Suprapubic skin (tissue), 4 donors: ENCODE measurements at places on chromosomes 4 and X. TPM values are rescaled to one million over a fixed set of nuclear protein-coding genes. Genes with fewer than 3 reads are reported as not detected.

GRCh38 chrX:80354966-80355465, 65.2 kb upstream of the TENT5D start:
- no peak for DNase-seq

GRCh38 chr4:142452161-142452855, 393.8 kb downstream of the INPP4B start:
- no peak for DNase-seq

DNA sequence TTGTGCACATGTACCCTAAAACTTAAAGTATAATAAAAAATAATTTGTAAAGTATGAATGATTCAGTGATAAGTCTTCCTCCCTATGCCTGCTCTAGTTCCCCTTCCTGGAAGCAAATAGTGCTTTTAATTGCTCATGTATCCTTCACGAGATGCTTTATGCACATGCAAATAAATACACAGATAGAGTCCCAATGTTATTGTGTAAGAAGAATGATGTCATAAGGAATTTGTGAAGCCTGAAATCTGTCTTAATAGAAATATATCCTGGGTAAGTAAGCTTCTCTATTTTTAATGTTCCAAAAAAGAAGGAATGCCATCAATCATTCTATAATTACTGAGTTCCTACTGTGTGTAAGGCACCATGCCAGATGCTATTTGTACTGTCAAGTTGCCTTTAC, 157.5 kb upstream of the SLC4A4 start:
- DNase-seq, result no peak

DNA sequence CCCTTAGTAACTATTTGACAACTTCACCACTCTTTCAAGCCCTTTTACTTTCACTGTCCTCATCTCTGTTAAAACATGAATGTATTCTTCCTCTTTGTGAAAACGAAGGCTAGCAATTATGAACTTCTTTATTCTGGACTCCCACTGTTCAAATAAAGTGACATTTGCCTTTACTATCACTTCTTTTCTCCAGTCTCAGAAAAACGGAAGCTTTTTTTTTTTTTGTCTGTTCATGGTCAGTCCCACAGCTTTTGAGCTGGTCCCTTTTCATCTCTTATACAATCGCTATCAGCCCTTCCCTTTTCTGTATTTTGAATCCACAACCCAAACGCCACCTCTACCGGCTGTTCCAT, 327.7 kb downstream of the DKK2 start:
- DNase-seq, result no peak

- no peak for DNase-seq
These were observed 674.8 kb downstream of the IQCM start for GRCh38 chr4:149140841-149141240.

GRCh38 chr4:89562746-89563145, 255.1 kb upstream of the GPRIN3 start:
- DNase-seq, result no peak

DNA sequence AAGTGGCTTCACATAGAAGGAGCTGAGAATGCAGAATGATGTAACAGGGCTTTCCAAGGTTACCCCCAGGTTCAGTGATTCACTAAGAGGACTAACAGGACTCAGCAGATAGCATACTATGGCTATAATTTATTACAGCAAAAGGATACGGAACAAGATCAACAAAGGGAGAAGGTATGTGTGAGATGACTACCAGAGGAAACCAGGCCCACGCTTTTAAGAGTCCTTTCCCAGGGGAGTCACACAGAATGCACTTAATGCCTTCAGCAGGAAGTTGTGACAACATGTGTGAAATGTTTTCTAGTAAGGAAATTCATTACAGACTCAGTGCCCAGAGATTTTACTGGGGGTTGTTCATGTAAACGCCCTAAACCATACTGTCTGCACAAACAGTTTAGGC, 373.6 kb upstream of the MAGEB2 start:
- DNase-seq, result no peak

DNA sequence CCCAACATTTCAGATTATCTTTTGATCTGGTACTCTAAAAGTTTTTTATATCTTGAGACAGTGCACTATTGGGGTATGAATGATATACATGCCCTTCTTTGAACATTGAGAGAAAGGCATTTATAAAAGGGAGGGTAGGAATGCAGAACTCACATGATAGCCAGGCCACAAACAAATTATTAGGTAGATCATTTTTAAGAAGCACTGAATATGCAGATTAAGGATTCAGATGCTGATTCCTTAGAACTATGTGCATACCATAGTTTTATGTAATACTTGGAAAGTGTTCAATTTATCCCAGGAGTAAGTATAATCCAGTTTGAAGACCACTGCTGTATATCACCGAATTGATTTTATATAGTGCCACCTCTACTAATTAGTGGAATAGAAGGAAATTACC, 18.6 kb downstream of the CEP135 start:
- no peak for DNase-seq

DNA sequence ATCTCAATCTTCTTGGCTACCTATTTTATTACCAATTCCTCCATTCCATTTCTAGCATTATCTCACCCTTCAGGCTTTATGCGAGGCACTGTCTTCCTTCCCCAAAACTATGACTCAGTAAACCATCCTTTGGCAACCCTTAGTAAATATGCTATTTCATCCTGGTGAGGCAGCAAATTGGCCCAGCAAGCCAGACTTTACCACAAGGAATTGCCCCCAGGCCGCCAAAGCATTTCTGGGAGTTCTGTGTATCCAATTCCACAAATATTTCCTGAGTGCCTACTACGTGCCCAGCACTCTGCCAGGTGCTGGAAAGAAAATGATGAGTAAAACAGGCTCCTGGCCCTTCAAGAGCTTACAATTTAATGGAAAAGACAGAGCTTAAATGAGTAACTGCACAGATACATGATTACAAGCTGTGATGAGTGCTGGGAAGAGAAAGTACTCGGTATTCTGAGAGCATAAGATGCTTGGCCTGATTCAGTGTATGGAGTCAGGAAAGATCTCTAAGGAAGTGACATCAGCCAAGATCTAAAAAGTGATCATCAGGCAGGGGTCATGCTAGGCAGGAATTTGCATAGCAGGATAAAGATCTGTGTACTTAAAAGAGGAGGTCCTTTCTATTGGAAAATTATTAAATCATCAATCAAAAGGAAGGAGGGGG, 193.8 kb downstream of the ADAMTS3 start:
- no peak for DNase-seq

DNA sequence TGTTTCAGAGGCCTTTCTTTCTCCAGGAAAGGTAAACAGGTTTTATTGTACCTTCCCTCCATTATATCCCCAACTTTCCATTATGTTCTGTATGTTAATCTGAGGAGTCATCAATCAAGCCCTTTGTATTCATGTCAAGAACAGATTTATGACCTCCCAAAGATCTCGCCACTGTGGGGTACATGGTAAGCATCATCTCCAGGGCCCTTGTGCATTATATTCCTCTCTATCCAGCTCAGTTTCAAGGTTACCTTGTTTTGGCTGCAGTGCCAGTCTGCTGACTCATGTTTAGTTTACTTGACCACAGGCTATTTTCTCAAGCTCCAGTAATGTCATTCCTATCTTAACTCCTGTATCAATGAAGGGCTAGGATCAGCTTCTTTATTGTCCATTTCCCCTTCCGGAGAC, 125.1 kb upstream of the FRMPD4 start:
- no peak for DNase-seq

- no peak for DNase-seq
These were observed 354.2 kb upstream of the FAT1 start for GRCh38 chr4:187077744-187078401.

DNA sequence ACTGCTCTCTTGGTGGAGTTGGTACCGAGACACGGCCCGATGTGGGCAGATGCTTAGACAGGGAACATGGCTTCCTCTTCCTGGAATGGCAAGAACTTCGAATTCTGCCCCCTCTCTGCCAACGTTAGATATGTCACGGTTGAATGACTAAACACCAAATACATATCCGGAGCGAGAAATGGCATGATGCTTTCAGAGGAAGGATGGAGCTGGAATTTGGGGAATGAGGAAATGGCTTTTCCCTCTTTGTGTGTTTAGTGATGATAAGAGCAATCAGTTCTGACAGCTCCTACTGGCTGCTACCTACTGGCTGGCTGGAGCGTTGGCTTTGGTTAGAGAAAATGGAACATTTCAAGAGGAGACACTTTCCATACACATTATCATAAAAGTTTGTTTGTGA, 140.0 kb downstream of the DHRSX start:
- DNase-seq, result no peak

DNA sequence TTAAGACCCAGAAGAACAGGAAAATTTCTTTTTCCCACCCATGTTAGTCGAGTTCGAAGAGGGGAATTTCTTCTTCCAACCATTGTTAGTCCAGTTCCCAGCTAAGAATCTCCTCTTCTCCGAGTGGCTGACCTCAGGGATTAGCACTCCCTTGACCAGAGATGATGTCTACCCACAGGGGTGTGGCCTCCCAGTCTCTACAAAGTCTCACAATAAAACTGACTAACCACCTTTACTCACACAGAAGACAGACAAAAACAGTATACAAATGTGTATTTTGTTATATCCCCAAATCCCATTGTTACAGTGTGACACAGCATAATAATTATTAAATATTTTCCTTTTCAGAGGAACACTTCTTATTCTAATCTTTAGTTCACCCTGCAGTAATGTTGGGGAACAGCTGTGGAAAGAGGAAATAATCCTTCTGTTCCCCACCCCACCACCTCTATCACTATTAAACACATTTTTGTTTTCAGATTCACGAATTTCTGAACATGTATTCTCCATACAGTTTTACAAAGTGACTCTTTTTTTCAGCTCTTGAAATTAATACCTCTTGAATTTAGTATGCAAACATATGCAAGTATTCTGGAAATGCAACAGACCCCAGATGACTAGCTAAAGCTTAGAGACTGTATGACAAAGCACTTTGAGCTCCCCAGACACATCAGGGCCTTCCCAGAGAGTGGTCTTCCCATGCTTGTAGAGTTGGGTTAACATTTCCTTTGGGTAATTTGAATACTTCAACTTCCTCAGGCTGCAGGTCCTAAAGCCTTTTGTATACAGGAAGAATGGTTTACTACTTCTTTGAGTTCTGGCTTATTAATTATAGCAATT, 62.5 kb upstream of the NFKB1 start:
- no peak for DNase-seq

DNA sequence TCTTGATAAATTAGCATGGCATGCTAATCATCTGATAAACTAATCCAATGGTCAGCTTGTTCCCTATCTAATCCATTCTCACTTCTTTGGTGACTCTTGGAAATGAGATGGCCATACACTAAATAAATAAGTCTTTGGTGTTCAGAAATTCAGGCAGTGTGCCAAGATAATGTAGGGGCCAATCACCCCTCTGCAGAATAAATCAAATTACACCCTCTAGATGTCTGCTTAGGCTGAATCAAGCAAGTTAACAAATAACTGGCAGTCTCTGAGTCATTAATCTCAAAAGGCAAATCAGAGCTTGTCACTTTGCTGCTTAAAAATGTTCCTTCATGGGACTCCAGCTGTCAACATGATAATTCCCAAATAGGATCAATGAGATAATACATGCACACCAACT, 97.4 kb downstream of the NLGN4X start:
- no peak for DNase-seq

DNA sequence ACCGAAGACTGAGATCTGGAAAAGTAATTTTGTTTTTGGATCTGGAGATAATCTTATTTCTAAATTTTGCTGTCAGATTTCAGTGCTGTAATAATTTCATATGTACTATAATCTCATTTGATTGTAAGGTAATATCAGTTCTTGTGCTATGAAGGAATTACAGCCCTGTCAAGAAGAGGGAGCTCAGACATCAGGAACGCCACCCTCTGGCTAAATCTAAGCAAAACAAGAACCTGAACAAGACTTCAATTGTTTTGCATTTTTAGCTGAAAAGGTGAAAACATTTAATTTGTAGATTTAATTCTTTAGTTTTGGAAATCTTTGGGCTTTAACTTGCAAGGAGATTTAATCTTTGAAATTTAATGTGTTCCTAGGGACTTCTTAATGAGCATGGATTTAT, 525.4 kb upstream of the HS3ST1 start:
- DNase-seq, result no peak

DNA sequence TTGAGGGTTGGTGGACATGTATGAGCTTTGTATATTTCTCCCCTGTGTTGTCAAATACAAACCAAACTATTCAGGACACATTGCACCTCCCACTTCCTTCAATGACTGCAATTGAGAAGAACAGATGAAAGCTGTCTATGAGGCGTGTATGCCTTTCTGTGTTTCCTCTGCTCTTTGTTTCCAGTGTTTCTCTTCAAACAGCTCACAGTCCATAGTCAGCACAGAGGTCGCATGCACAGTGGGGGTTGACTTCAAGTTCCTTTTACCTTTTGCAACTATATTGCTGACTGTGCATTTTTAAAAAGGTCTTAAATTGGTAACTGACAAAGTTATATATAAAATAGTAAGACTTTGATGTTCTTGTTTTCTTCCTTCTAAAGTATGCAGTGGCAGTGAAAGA, 957.8 kb downstream of the C4orf33 start:
- DNase-seq, result no peak

DNA sequence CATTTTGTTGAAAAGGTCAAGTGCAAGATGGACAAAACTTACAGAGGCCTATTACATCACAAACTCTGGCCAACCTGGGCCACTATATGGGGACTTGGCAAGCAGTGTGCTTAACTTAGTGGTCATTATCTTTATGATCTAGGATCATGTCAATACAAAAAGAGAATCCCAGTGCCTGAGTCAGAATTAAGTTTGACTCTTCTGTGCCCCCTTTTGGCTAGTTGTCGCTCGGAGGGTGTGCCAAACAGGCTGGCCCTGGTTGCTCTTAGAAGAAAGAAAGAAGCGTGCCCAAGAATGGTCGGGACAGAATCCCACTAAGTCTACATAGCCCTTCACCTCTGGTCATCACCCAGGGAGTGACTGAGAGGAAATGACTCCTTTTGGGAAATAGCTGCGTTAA, 100.1 kb downstream of the EIF4E start:
- no peak for DNase-seq

DNA sequence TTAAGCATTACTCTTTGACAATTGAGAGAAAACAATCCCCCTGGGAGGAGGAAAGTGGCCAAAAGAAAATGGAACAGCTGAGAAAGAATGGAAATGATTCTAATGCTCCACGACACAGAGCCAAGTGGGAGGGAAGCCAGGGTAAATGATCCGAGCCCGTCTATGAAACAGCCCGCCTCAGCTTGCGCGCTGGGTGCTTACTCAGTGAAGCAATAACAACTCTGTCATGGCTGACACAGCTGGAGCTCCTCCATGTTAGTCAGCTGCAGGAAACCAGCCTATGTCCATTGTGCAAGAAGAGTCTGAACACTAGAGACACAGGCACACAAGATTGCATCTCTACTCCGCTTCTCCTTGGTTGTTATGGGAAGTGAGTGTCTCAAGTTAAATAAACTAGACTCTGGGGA, 19.3 kb downstream of the NOA1 start:
- peak; percentile 93 for DNase-seq

NWD2 gene
- 0.83 TPM for total RNA-seq

SPON2 gene
- 52.3 TPM for total RNA-seq

FOXP3 gene
- total RNA-seq, result 0.26 TPM

DCAF4L1 gene
- 0.29 TPM for total RNA-seq

CXCL13 gene
- total RNA-seq, result not detected

FMR1NB gene
- not detected for total RNA-seq

TRIML2 gene
- not detected for total RNA-seq
